ENCODE measurements at places on chromosomes 7 and 10.

DNA sequence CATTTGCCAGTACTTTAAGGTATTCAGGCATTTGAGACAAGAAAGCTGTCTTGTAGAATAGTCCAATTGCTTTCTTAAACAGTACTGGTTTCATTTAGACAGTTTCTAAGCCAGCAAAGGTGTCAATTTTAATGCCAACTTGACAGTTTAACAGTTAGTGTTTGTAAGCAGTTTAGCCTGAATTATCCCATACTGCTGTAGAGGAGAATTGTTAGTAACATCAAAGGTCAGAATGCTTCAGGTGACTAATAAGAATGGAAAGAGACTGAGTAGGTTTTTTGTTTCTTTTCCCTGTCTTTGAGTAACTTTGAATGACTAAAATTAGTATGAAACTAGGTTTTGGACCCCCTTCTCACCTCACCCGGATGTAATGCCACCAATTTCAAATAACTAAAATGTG lies 29.5 kb upstream of the VDAC2 start:
- DNase-seq: no peak

DNA sequence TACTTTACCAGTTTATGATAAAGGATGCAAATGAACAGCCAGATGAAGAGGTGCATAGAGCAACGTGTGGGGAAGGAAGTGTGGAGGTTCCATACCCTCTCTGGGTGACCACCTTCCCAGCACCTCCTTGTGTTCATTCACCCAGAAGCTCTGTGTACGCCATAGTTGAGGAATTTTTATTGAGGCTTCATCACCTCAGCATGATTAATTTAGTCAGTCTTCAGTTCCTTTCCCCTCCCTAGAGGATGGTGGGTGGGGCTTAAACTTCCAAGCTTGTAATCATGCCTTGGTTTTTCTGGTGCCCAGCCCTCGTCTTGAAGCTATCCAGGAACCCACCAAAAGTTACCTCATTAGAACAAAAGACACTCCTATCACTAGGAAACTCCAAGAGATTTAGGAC lies 162.7 kb downstream of the PLCE1 start:
- DNase-seq: no peak

- DNase-seq: no peak
Observed at GRCh38 chr10:91090761-91091529, 129.5 kb upstream of the PCGF5 start.

GRCh38 chr7:3955751-3956696 lies 655.0 kb downstream of the SDK1 start:
- no peak for DNase-seq

DNA sequence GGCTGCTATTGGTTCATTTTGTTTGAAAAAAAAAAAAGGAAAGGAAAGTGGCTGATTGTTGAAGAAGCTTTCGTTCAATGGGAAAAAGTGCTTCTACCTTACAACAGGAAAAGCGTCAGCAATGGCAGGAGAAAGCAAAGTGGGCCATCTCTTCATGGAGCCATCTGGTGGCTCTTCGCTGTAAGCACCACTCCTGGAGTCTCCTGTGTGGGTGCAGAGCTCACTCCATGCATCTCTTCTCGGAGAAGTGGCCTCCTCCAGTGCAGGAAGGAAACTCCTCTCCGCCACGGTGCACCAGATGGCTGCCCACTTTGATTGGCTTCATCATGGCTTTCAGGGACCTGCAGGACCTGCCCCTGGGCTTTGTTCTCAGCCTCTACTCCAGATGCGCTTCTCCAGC lies 250.9 kb downstream of the PTEN start:
- DNase-seq: no peak

DNA sequence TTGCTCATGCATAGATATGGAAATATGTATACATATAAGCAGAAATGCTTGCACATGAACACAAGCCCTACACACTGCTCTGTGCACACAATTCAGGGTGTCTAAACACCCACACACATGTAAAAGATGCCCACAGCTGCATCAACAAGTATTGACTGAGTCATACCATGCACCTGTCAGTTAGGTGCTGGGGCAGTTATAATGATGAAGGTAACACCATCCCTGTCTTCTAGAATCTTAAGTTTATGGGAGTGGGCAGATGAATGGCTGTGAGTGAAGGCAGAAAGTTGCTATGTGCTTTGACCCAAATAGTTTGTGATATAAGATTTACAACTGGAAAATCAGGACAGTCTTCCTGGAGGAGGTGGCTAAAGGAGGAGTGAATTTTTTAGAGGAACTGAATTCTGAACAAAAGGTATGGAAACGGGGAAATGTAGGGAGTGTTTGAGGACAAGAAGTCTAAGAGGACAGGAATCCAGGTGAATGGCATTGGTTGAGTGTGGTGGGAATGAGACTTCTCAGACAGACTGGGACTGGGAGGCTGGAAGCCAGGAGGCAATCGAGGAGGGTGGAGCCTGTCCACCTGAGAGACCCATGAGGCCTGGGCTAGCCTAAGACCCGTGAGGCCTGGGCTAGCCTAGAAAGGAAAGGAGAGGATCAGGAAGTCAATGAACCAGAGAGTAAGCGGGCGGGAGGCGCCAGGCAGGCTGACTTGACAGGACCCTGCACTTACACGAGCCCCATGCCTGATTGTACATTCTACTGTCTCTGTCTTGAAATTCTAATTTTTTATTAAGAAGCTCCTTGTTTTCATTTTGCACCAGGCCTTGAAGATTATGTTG lies 20.7 kb downstream of the POLL start:
- DNase-seq: no peak

DNA sequence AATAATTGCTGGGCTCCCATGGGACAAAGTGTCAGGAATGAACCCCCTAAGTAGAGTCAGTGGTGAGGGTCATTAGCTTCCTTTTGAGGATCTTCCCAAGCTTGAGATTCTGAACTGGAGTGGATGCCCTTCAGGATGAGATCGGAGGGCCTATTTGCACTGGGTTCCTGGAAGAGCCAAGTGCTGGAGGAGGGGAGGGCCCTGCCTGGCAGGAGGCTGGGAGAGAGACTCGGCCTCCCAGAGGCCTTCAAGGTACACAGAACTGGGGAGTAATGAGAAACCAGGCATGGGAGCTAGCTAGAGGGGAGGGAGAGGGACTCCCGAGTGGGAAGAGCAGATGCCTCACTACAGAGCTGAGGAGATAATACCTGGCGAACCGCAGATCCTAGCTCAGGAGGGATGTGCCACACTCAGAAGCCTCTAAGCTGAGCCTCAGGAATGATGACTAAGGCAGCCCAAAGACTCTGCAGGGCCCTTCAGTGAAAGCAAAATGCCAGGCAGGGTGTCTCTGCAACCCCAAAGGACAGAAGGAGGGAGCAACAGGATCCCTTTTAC lies 9.4 kb downstream of the PDAP1 start:
- no peak for DNase-seq

DNA sequence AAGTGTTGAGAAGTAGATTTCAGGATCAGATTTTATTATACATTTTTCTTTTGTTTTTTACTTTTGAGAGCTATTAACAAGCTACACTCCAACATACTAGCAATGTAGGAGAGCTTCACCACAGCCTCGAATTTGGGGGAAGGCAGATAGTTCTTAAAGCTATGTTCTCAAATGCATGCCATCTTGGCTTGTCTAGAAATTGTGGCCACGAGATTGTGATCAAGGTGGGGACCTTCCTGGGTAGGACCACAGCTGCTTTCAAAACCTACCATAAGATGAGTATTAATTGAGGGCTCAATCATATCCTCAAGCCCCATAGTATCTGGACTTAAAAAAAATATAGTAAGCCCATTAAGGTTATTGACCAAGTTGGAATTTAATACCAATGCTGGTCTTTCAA lies 27.9 kb upstream of the JAZF1 start:
- no peak for DNase-seq

- no peak for DNase-seq
Observed at GRCh38 chr7:159076333-159076732, 68.3 kb downstream of the VIPR2 start.

GRCh38 chr10:123149162-123149567 lies 1.2 kb downstream of the HMX2 start:
- no peak for DNase-seq

DNA sequence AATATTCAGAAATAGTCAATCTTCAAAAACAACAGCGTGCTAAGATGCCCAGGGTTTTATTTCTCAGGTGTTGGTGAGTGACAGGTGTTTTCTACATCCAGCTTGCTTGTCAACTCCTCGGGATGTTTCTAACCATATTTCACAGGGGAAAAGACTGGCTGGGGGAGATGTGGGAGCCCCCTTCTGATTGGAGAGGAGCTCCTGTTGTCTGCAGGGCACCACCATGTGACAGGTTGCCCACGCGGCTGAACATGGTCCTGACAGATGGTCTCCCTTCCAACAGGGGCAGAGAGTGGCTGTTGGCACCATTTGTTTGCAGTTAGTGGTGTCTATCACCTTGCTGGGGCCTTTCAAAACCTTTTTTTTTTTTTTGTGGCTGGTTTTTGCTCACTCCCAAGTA lies 16.5 kb upstream of the GPR26 start:
- no peak for DNase-seq

GRCh38 chr10:8594176-8594575 lies 539.7 kb downstream of the GATA3 start:
- DNase-seq: no peak

DNA sequence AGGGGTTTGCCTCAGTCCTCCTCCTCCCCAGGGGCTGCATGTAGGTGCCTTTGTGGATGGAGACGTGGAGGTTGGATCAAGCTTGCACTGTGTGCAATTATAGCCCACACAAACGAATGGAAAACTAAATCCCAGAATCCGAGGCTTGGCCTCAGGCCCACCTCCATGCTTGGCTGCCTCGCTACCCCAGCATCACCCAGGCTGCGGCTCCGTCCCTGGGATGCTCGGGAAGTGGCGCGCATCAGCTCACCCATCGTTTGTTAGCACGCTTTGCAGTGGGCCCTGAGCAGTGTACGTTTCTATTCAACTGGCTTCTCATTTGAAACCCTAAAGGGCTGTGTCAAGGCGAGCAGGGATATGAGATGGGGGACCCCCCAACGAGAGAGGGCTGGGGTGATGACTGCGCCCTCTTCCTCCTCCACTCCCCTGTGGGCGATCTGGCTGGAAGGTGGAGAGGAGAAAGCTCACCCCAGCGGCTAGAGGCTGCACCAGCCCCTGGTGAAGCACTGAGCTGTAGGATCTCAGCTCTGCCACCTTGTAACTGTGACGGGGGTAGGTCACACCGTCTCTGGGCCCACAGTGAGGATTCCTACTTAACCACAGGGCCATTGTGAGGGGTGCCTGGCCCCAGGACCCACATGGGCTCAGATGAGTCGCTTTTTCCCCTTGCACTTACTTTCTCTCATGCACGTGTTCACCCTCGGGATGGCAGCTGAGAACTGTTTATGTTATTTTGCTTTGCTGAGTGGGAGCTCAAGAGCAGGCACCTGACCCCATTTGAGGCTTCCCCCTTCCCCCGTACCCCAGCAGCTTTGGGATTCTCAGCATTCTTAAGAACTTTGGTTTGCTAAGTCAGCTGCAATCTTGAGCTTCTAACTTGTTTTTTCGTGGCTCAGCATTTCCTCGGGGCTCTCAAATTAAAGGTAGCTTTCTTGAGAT lies 12.7 kb upstream of the BTBD16 start:
- no peak for DNase-seq

DNA sequence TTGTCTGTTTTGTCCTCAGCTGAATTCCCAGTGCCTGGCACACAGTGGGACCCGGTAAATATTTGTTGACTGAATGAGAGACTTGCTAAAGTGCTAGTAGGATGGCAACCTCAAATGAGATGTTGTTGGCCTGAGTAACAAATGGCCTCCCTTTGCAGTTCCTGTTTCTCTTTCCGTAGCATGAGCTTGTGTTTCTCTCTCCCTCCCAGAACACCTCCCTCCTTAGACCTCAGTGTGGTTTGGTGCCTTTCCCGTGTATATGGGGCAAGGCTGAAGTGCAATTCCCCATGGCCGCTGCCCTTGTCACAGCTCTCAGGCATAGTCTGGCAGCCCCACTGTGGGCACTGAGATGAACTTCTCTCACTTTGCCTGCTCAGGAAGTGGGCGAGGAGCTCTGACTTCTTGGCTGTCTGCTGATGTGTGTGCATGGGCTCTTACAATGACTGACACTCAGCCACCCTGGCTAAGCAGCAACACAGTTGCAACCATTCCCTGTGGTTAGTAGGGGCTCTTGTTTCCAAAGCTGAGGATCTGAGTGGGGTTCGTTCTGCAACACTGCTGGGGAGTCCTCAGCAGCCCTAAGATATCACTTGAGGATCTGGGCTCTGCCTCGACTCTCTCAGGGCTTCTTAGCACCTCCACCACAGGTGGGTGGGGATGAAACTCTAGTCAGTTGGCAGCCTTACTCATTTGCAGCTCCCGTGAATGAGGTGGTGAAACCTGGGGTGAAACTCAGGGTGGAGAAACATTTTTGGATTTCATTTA lies 136.1 kb downstream of the ICA1 start:
- peak; percentile 49 for DNase-seq

GRCh38 chr10:25048450-25048849 lies 32.0 kb downstream of the THNSL1 start:
- DNase-seq: no peak

DNA sequence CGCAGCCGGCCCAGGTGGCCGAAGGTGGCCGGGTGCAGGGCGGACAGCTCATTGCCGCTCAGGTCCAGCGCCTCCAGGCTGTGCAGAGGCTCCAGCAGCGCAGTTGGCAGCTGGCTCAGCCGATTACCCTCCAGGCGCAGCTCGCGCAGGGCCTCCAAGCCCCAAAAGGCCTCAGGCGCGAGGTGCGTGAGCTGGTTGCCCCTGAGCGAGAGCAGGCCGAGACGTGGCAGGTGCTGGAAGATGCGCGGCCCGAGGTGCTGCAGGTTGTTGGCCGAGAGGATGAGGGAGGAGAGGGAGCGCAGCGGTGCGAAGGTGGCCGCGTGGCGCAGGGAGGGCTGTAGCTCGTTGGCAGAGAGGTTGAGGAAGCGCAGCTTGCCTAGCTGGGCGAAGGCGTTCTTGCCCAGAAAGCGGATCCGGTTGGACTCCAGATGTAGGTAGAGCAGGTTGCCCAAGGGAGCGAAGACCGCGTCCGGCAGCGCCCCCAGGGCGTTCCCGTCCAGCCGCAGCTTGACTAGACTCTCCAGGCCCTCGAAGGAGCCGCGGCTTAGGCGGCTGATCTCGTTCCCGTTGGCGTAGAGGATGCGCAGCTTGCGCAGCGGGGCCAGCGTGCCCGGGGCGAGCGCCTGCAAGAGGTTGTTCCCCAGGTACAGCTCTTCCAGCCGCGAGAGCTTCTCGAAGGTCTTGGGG lies 923 bp downstream of the TRIL start:
- no peak for DNase-seq

DNA sequence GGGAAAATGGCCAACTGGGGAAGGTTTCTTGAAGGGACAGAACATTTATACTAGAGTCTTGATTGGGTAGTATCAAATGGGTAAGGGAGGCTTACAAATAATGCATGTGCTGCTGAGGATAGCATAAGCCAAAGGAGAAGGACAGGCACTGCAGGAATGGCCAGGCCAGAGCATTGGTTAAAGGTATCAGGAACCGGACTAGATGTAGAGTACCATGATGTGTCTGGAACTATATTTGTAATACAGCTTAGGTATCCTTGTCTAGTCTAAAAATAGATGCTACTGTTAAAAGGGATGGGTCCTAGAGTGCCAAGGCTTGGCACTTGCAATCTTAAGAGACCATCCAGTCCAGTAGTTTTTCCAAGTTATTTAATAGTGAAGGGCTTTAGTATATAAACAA lies 20.3 kb downstream of the TMEM243 start:
- DNase-seq: no peak

- DNase-seq: no peak
Observed at GRCh38 chr10:75335983-75336382, 65.6 kb downstream of the ZNF503 start.
